Stimulated activated CD4-positive, alpha-beta T cell treated with anti-CD3 and anti-CD28 coated beads, Interleukin-1b, Interleukin-23, amount 100 ng/mL, for 1 hour (primary cell): ENCODE measurements at places on chromosomes 3 and 15.

DNA sequence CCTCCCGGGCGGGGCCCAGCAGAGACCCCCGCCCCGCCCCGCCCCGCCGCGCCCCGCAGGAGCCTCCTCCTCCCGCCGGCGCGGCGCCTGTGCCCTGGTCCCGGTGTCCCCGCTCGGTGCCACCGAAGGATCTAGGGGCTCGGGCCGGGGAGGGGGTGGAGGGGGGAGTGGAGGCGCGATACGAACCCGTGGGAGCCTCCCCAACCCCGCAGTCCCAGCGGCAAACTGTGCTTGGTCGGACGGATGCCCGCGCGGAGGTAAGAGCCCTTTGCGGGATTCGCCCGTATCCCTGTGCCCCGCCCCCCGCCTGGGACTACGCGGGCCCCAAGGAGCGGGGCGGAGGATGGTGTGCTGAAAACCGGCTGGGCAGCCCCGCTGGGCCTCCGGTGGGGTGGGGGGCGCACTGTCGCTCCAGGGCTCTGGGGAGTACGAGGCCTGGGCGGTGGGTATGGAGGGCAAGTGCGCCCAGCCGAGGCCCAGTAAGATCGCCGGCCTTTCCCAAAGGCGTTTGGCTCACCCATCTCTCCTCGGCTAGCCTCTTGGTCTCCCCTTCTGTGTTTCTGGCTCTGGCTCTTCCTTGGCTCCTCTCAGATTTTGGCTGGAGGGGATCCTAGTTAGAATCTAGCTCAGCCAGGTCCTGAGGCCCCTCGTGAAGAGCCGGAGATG is 65.6 kb upstream of the POLG start:
- DNase-seq: no peak

DNA sequence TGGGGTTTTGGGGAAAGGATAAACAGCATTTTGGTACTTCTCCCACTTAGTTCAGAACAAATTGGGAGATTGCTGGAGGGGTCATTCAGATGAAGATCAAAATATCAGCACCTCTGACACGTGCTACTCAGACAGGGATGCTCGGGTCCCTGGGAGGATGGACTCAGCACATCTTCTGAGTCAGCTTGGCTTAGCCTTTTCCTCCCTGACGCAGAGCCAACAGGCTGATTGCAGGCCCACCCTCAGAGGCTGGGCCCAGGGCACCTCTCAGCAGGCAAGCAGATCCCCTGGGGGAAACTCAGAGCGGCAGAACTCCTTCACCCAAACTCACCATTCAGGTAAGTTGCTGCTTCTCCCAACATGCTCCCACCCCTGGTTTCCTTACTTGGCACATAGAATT is 304.9 kb downstream of the TLE3 start:
- no peak for DNase-seq

- DNase-seq: no peak
Measured at GRCh38 chr15:70054884-70055387, 42.8 kb downstream of the TLE3 start.

DNA sequence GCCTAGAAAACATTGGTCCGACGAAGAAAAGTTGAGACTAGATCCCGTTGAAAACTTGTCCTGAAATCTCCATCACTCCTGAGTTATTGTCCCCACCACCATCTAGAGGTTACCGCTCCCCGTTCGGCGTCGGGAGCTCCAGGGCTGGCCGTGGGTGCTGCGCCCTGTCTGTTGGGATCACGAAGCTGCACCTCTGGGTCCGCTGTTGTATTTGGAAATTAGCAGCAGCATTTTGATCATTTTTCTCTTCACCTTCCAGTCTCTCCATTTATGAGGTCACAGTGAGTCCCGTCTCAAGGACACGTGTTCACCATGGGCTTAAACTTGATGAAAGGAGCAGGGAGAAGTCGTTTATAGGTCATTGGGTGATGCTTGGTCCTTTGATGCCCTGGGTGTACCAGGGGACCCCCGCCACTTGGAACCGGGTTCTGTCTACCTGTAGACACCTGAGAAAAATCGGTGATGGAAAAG is 565 bp downstream of the MANF start:
- no peak for DNase-seq

GRCh38 chr3:127881586-127881985 is 33.4 kb upstream of the KBTBD12 start:
- no peak for DNase-seq

GRCh38 chr15:61184431-61184830 is 44.7 kb downstream of the RORA start:
- DNase-seq: no peak

GRCh38 chr3:189237526-189237925 is 65.8 kb downstream of the TPRG1 start:
- DNase-seq: no peak

- no peak for DNase-seq
Measured at GRCh38 chr3:85821130-85821756, 862.5 kb downstream of the CADM2 start.
